ENCODE measurements at places on chromosomes 6 and 20. TPM values are rescaled to one million over a fixed set of nuclear protein-coding genes. Genes with fewer than 3 reads are reported as not detected.

DNA sequence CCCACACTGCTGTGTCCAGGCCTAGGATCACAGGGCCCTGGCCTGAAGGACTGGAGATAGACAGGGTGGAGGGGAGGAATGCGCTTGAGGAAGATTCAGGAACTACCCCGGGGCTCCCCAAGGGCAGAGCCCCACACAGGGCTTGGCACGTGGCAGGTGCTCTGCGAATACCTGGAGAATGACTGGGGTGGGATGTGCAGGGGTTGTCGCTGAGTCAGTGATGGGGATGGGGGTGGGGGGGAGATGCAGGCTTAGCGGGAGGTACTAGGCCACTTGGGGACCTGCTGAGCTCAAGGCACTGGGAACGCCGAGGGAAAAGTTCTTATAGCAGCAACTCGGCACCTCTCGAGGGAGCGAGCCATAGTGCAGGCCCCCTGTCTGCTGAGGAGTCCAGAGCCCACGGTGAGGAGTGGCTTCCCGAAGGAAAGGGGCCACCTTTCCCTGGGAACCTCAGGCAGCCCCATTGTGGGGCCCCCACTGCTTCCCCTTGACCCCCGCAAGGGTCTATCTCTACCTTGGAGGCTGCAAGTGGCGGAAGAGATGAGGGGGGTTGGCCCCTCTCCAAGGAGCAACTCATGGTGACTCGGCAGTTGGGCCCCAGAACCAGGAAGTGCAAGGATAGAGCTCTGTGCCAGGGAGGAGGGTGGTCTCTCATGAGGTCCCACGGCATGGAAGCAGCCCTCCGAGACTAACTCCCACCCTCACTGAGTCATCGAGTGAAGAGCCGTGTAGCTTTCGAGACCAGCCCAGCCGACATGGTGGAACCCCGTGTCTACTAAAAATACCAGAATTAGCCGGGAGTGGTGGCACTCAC is 33.1 kb downstream of the SRC start:
- no peaks in the 10 kb centered on the region for H3K27me3 ChIP-seq
- no peak overlapping the region for H3K4me3 ChIP-seq
- no peaks in the 10 kb centered on the region for H3K36me3 ChIP-seq
- no peaks in the 10 kb centered on the region for H3K4me1 ChIP-seq
- H3K27ac ChIP-seq, result peak overlapping the region; percentile 74

DNA sequence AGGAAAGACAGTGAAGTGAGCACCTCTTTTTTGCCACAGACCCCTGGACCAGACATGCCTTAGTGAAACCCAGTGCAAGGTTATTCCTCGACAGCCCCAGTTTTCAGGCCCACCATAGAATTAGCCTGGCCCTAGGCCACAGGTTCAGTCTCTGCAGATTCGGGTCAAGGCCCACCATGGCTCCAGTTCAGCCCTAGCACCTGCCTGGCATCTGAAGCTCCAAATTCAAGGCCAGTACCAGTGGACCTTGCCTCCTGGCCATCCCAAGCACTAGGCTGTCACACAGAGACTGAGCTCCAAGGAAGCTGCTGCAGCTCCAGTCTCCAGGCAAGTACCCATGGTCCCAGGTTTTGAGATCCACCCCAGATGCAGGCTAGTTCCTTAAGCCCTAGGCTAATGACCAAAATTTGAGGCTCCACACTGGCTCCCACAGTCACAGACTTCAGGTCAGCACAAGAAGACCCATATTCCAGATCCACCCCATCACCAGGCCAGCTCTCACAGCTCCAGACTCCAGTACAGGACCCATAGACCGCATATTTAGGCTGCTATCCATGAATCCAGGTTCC is 877.5 kb upstream of the ADGRB3 start:
- H3K27me3 ChIP-seq, result no peaks in the 10 kb centered on the region
- H3K4me1 ChIP-seq, result no peaks in the 10 kb centered on the region
- H3K27ac ChIP-seq, result no peak overlapping the region
- DNase-seq, result no peak

DNA sequence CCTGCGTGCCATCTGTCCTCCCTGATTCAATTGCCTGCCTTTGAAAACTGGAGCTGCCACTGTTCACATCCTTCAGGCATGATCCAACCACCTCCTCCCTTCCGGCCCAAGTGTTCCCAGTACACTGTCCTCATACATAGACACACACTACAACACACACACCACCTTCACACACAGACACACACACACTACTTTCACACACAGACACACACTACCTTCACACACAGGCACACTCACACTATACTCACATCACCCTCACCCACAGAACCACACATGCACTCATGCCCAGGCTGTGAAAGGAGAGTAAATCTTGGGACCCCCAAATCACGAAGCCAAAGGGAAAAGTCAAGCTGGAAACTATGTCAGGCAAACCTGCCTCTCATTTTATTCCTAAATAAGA is 109.4 kb upstream of the MYLIP start:
- no peaks in the 10 kb centered on the region for H3K4me1 ChIP-seq
- no peaks in the 10 kb centered on the region for H3K27me3 ChIP-seq
- no peak overlapping the region for H3K4me3 ChIP-seq
- H3K36me3 ChIP-seq, result no peaks in the 10 kb centered on the region

- H3K4me1 ChIP-seq, result peaks cover 26% of the 10 kb centered on the region
- H3K36me3 ChIP-seq, result no peaks in the 10 kb centered on the region
- no peak overlapping the region for H3K4me3 ChIP-seq
- no peak for DNase-seq
- H3K27ac ChIP-seq, result no peak overlapping the region
These were observed 208.1 kb upstream of the AGPAT4 start for GRCh38 chr6:161481786-161482516.

DNA sequence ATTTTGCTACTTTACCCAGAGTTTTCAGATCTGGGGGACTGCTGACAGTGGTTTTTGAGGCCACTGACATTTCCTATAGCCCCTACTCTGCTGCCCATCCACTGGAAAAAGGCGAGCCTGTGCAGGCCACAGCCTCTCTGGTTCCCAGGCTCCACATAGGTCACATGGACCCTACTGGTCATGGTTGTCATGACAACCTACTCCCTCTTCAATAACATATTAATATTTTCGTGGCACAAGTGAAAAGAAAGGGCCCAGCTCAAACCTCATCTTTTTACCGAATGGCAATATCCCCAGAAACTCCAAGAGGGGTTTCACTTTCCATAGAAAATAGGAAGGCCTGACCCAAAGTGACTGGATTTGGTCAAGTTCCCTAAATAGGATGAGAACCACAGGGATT is 11.0 kb upstream of the FOXO3 start:
- no peak for DNase-seq
- H3K4me3 ChIP-seq, result no peak overlapping the region
- H3K36me3 ChIP-seq, result no peaks in the 10 kb centered on the region
- no peaks in the 10 kb centered on the region for H3K4me1 ChIP-seq
- H3K27me3 ChIP-seq, result no peaks in the 10 kb centered on the region
- H3K27ac ChIP-seq, result no peak overlapping the region

DNA sequence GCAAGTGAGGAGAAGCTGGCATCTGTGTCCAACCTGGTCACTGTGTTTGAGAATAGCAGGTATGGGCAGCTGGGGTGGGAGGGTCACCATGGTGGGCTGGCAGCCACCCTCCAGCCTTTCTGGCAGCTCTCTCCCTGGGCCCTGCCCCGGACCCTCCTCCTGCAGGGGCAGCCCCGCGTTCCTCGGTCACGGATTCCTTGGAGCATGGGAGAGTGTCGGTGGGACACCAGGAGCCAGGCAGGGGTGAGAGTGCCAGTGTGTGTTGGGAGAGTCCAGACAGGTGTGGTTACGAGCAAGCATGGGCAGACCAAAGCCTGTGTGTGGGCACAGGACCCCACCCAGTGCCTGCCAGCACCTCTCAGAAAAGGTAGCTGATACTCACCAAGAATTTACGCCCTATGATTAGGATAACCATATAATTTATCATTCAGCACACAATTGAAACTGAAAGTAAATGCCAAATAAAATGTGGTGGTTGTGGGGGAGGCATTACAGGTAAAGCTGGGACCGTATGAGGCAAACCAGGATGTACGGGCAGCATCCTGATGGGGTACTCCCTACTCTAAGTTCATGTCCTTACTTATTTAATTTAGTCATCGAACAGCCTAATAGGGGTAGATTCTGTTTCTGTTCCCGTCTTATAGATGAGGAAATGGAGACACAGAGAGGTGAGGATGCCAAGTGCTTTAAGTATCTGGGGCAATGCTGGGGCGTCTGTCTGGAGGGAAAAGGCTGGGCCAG is 542 bp downstream of the FGD2 start:
- H3K4me3 ChIP-seq, result no peak overlapping the region
- no peaks in the 10 kb centered on the region for H3K4me1 ChIP-seq
- H3K27ac ChIP-seq, result no peak overlapping the region

GRCh38 chr20:23245553-23246181 is 104.9 kb upstream of the NXT1 start:
- H3K4me1 ChIP-seq, result no peaks in the 10 kb centered on the region
- H3K36me3 ChIP-seq, result no peaks in the 10 kb centered on the region
- H3K27ac ChIP-seq, result no peak overlapping the region
- H3K27me3 ChIP-seq, result no peaks in the 10 kb centered on the region

Gene HLA-A
- total RNA-seq, result 107 TPM

Gene CCN5
- total RNA-seq, result not detected

Gene HLA-DPA1
- 1.5 TPM for total RNA-seq

Gene FKBP1C
- 0.34 TPM for total RNA-seq

All from neural progenitor cell (in vitro differentiated cells).